GM12865 (cell line): ENCODE measurements at places on chromosomes 1 and 21.

GRCh38 chr1:168335500-168335899 lies 54.8 kb downstream of the TBX19 start:
- no peak for DNase-seq

DNA sequence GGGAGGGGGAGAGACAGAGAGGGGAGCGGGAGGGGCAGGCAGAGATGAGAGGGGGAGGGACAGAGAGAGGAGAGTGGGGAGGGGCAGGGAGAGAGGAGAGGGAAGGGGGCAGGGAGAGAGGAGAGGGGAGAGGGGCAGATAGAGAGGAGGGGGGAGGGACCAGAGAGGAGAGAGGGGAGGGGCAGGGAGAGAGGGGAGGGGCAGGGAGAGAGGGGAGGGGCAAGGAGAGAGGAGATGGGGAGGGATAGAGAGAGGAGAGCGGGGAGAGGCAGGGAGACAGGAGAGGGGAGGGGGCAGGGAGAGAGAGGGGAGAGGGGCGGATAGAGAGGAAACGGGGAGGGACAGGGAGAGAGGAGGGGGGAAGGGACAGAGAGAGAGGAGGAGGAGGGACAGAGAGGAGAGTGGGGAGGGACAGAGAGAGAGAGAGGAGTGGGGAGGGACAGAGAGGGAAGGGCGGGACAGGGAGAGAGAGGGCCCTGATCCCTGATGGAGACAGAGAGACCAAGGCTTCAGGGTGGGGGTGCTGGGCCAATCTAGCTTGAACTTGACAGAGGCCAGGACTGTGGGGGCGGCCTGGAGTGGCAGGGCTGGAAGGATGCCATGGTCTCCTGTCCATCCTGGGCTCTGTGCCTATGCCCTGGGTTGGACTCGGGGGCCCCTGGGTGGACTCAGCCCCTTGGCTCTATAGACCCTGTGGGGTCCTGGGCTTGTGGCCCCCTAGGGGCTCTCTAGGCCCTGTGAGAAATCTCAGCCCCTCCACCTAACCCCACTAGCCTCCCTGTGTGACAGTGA lies 43.6 kb downstream of the DMRTB1 start:
- no peak for DNase-seq

DNA sequence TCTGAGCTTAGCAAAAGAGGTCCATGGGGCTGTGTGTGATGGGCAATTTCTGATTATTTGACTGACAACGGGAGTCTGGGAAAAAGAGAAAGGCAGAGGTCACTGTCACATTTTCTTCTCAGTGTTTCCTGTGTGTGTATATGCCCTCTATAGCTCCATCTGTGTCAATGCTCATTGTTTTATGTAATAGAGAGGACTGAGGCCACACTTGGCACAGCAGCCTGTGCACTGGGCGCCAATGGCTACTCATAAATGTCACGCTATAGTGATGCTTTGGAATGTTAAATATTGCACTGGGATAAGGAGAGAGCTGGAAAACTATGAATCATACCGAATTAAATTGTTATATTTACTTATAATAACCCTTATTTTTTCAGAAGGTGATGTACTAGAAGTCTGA lies 365.4 kb downstream of the NEGR1 start:
- no peak for DNase-seq

GRCh38 chr1:116270316-116271057 lies 102.6 kb upstream of the ATP1A1 start:
- no peak for DNase-seq

- DNase-seq: peak; percentile 91
These were observed 4.9 kb downstream of the RNF223 start for GRCh38 chr1:1069056-1069710.

- DNase-seq: no peak
These were observed 48.7 kb downstream of the IVNS1ABP start for GRCh38 chr1:185268352-185268751.

DNA sequence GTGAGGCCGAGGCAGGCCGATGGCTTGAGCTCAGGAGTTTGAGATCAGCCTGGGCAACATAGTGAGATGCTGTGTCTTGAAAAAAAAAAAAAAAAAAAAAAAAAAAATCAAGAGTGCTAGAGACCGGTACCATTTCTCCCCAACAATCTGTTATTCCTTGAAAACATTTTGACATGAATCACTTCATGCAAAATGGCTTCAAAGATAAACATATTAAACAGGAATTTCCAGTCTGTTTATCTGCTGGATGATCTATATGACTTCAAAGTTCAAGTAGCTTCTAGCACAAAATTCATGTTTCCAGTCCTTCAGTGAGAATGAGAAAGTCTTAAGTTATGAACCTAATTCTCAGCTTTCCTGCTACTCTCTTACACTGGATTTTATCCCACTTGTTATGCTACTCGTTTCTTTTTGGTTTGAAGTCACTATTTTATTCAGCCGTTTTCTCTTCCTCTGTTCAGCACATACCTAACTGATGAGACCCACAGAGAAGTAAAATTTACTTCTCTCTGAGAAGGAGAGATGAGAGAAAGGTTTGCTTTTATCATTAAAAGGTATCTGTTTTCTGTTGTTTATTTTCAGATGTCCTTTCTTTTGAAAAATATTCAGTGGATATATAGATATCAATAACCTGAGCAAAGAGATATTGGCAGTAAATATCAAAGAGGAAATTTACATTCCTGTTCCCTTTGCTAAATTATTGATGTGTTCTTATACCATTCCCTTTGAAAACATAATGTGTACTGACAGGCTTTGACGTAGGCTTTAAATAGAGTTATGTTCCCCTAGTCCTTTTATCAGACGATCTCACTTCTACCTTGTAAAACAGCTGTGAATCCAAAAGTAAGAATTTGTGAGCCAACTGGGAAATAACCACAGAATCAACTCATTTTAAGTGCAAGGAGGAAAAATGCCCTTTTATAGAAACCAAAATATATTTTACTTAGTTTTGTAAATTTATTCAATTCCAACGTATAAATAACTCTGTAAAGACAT lies 38.2 kb downstream of the CD46 start:
- DNase-seq: no peak

DNA sequence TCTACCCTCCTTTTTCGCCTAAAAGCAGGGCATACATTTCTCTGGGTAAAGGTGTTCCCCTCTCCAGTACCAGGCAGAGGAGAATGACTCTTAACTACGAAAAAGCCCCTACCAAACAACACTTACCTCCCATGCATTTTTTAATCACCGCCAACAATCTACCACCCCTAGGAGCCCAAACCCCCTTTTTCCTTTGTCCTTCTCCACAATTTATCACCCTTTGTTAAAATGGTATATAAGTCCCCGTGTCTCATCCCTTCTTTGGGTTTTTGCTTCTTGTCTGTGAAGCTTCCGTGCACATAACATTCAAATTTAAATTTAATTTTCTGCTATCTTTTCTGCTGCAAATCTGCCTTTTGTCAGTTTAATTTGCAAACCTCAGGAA lies 27.6 kb upstream of the COL18A1 start:
- no peak for DNase-seq

DNA sequence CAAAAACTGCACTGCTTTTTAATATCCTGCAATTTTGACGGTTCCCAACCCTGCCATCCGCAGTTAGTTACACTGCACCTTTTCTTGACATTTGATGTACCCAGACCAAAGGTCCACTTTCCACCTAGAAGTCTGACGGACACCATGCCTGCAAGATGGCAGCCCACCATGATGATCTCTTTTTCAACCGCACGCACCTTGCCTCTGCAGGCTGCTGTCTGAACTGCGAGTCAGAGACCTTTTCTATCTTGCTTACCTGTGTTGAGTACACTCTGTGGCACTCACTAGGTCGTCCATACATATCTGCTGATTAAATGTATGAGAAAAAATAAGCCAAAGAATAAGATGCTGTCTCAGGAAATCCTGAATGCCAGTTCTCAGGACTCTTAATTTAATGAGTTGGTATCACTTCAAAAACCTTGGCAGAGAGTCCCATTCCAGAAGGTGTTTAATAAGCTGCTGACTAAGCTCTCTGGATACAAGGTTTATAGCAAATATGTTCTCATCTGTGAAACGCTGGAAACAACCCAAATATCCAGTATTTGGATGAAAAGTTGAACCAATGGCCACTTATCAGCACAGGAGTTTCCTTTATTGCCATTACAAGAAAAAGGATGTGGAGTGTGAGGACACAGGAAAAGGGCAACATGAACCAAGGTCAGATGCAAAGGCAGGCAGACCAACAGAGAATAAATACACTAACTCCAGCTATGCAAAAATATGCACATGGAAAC lies 37.9 kb downstream of the GNG12 start:
- no peak for DNase-seq

DNA sequence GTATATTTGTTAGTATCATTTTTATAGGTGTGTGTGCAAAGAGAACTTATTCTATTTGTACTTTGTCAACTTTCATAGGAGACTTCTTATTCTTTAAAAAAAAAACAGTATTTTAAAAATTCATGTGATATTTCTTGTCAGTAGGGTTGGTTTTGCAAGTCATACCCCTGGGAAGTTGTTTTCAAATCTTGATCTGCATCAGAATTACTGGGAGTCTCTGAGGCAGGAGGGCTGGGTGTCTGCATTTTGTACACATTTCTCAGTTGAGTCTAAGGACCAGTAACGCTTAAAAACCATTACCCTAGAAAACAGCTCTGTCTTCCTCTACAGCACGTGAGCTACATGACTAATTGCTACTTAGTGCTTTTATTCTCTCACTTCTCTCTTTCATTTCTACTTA lies 76.0 kb upstream of the CTTNBP2NL start:
- no peak for DNase-seq

- no peak for DNase-seq
These were observed 5.7 kb downstream of the DUSP23 start for GRCh38 chr1:159786465-159786864.

DNA sequence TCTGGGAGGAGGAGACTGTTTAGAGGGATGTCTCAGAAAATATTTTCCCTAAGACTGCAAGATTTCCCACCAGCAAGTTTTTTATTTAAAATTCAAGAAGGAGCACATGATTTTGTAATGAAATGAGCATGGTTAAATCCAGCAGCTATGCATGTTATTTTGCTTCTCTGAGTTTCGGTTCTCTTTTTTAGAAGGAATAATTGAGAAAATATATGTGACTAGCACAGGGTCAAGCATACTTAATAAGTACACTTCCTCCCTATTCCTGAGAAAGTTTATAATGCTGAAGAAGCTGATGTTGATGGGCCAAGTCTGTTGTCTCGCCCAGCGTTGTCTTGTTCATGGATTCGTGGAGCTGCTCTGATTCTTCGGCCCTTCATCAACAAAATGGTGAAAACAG lies 51.2 kb downstream of the EXO1 start:
- DNase-seq: no peak

- no peak for DNase-seq
These were observed 44.6 kb downstream of the CDCP2 start for GRCh38 chr1:54108156-54108555.

GRCh38 chr21:33380483-33380998 lies 22.7 kb upstream of the IFNGR2 start:
- DNase-seq: peak; percentile 97

DNA sequence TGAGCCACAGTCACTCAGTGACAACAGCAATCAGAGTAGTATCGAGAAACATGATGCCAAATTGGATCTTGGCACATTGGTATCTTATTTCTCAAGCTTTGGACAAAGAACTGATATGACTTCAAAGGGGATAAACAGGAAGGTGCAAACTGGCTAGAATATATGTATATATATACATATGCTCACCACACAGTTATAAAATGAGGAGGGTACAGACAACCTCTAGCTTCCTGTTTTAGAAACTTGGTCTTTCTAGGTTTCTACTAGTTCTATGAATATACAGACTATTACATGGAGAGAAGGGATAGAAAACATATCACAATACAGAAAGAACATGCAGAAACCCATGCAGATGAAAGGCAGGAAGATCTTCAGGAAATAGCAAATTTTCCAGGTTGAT lies 292.1 kb upstream of the SNX7 start:
- DNase-seq: no peak

GRCh38 chr21:34186109-34186719 lies 112.8 kb downstream of the MRPS6 start:
- DNase-seq: no peak

- no peak for DNase-seq
These were observed 33.6 kb upstream of the TRABD2B start for GRCh38 chr1:48030696-48031365.

GRCh38 chr1:96978901-96979300 lies 257.3 kb downstream of the PTBP2 start:
- DNase-seq: no peak

- peak; percentile 65 for DNase-seq
These were observed 4.8 kb upstream of the TDRD10 start for GRCh38 chr1:154497026-154497806.

DNA sequence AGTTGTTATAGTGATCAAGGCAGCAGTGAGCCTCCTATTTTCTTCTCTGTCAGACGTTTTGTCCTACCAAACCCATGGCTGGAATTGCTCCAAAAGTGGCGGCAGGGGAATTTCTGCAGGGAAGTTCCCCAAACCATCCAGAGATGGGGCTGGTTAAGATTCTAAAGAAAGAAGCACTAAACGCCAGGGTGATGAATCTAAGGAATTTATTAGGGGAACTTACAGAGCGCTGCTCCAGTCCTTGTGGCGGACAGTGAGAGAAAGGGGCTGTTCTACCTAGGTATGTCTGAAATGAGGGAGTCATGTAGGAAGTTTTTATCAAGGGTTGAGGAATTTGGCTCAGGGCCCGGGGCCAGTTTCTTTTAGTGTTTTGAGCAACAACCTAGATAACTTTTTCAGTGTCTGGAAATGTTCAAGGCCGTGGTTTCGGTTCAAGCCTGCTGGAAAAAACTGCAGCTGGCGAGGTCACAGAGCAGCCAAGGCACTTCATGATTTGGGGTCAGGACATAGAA lies 222.4 kb upstream of the B3GALT2 start:
- peak; percentile 13 for DNase-seq

- peak; percentile 50 for DNase-seq
These were observed 13.9 kb downstream of the SERTAD4 start for GRCh38 chr1:210246447-210246846.

- DNase-seq: no peak
These were observed 219.6 kb upstream of the POU3F1 start for GRCh38 chr1:38266197-38266520.

DNA sequence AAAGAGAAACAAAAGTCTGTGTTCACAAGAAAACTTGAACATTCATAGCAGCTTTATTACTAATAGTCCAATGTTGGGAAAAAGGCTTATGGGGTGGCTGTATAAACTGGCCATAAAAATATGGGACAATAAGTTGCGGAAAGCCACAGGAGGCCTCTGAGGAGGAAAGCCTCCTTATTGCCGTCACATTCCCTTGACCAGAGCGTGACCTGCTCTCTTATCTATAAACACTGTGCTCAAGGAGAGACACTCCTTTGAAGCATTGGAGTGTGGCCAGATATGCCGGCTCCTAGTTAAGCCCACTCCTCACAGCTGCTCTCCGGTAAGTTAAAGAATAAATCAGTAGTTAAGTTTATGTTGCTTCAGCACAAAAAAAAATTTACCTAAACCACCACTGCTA lies 19.7 kb downstream of the OR6Y1 start:
- no peak for DNase-seq

- no peak for DNase-seq
These were observed 59.2 kb downstream of the LHX9 start for GRCh38 chr1:197976368-197976767.
